ENCODE measurements at places on chromosomes 2 and 18.

DNA sequence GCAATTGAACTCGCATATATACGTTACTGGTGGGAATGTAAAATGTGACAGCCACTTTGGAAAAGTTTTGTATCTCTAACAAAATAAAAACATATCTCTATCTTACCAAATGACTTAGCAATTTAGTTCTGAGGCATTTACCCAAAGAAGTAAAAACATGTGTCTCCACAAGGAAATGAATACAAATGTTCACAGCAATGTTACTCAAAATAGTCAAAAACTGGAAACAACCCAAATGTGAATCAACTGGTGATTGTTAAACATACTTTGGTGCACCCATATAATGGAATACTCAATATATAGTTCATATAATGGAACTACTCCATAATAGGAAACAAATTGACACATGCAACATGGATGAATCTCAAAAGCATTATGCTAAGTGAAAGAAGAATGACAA is 70.4 kb upstream of the DNER start:
- no peak for DNase-seq

DNA sequence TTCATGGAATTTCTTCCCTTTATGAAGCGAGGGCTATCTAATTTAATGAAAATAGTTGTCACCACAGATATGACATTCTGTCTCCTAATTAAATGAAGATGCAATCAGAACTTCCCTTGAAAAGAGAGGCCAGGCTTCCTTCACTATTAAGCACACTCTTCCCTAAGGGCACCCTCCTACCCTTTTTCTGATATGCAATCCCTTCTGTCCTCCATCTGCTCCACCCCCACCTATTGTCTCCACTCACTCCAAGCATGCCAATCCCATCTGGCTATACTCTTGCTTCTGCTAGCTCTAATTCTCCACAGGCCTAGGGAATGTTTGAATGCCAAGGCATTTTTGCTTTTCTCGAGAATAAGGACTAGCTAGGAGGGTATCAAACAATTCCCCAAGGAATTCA is 818.4 kb upstream of the FSHR start:
- DNase-seq = no peak

GRCh38 chr18:36334798-36335197 is 37.3 kb downstream of the FHOD3 start:
- no peak for DNase-seq

GRCh38 chr2:216339456-216340279 is 32.6 kb downstream of the MARCHF4 start:
- no peak for DNase-seq

DNA sequence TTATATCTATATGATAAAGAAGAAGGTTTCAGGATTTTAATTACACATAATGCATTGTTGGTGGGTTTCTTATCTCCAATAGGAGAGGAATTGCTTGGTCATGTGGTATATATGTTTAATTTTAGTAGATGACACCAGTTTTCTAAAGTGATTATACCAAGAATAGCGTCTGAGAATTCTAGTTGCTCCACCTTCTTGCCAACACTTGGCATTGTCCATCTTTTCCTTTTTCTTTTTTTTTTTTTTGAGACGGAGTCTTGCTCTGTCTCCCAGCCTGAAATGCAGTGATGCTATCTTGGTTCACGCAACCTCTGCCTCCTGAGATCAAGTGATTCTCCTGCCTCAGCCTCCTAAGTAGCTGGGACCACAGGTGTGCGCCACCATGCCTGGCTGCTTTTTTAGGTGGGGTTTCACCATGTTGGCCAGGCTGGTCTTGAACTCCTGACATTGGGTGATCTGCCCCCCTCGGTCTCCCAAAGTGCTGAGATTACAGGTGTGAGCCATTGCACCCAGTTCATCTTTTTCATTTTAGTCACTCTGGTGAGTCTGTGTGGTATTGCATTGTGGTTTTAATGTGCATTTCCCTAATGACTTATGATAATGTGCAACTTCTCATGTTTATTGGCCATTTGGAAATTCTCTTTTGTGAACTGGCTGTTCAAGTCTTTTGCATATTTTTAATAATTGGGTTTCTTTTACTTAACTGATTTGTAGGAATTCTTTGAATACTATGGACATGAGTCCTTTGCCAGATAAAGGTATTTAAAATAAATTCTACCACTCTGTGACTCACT is 37.3 kb upstream of the ZNF512 start:
- DNase-seq = no peak

DNA sequence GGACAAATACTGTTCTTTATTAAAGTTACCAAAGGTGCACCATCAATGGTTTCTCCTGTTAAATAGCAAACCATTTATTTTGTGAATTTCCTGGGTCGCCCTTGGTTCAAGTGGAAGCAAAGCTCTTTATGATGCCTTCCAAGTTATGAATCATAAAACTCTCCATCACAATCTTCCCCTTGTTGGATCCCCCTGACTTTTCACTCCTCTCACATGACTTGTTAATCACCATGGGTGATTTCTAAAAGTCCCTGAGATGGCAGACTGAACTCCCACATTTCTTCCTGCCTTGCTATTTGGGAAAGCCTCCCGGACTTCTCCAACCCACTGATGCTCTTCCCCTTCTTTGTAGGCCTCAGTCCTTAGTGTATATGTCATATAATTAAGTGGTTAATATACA is 176.0 kb downstream of the THADA start:
- no peak for DNase-seq

DNA sequence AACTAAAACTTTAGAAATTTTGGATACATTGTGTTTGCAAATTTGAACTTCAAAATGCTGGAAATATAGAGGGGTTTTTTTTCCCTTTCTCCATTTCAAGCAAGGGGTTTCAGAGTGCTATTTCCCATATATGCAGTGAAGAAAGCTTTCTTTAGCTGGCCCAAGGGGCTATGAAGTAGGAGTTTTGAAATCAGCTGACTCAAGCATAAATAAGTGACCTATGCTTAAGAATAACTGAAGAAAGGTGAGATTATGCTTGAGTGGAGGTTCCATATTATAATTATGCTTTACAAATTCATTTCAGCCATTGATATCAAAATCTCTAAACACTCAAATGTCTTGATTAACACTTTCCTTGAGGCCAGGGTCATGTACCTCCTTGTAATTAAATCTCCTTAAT is 51.0 kb upstream of the RBBP8 start:
- DNase-seq = no peak

DNA sequence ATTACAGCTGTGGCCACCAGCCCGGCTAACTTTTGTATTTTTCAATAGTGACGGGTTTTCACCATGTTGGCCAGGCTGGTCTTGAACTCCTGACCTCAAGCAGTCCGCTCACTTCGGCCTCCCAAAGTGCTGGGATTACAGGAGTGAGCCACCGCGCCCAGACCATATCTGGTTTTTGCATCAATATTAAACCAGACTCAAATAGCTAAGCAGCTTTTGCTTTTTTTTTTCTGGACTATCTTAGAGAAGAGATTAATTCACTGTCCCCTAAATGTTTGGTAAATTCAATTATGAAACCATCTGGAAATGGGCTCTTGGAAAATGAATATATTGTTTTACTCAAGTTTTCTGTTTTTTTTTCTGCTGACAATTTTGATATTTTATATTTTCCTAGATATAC is 183.7 kb downstream of the DOK6 start:
- no peak for DNase-seq

GRCh38 chr2:224523626-224524577 is 61.3 kb downstream of the CUL3 start:
- DNase-seq = no peak

DNA sequence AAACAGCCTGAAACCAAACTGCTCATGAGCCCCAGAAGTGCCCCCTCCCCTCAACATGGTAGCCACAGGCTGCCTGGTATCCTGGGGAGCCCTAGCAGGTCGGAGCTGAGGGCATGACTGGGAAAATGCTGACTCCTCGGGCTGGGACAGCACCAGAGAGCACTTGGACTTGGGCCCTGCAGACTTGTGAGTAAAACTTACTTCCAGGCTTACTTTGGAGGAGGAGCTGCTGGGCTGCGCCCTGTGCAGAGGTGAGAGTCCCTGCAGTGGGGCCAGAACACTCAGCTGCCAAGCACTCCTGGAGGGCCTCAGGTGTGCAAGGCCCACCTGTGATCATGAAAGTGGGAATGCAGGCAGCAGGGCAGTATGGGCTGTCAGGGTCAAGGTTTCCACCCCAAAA is 119.4 kb downstream of the SEPTIN10 start:
- DNase-seq = no peak

GRCh38 chr18:45874491-45875184 is 49.2 kb downstream of the SIGLEC15 start:
- no peak for DNase-seq

GRCh38 chr2:39647104-39647765 is 18.5 kb upstream of the TMEM178A start:
- DNase-seq = no peak

- no peak for DNase-seq
Observed at GRCh38 chr2:2039826-2040225, 291.2 kb downstream of the MYT1L start.

- DNase-seq = no peak
Observed at GRCh38 chr2:206859330-206859739, 80.0 kb upstream of the CPO start.

DNA sequence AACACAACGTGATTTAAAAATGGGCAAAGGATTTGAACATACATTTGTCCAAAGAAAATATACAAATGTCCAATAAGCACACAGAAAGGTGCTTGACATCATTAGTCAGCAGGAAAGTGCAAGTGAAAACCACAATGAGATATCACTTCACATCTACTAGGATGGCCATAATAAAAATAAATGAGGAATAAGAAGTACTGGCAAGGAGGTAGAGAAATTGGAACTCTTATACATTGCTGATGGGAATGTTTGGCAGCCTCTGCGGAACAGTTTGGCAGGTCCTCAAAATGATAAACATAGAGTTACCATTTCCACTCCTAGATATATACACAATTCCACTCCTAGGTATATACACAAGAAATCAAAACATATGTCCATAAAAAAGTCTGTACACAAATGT is 51.0 kb upstream of the PGAP1 start:
- no peak for DNase-seq

DNA sequence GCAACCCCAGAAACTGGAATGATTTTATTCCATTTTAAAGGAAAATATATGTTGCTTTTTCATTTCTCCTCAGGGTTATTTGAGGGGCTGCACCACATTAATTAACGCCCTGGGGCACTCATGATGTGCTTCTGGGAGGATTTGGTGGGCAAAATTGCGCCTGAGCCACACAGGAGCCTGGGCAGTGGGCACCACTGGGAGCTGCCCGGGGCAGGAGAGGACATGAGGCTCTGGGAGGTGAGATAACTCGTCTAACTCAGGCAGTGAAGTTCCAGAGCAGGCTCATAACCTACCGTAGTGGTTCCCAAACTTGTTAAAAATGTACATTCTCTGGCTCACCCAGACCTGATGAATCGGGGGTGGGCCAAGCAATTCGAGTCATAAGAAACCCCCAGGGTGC is 68.3 kb downstream of the EDAR start:
- no peak for DNase-seq

DNA sequence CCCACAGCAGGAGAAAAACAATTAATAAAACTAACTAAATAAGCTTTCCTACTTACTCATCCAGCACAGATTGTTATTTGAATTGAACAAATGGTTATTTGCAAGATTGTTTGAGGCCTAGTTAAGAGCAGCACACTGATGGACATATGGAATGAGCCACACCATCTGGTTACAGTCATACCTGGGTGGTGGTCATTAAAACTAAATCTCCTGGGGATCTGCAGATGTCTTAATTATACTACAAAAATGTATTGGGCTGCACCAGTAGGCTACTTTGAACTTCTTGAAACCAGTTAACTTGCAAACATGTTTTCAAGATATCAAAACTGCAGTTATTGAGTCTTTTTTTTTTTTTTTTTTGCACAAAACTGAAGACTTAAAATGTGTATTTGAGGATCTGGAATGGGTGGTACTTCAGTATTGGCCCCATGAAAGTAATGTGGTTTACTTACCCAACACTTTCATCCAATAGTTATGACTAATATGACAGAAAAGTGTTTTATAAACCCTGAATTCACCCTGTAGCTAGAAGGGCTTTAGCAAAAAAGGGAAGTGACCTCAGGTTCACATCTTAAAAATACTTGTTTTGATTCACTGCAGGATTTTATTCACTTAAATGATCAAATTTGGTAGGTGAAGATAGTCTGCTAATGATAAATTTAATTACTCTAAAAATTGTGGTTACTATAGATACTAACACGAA is 10.8 kb downstream of the AGFG1 start:
- no peak for DNase-seq

GRCh38 chr18:61132031-61132430 is 201.2 kb upstream of the CDH20 start:
- no peak for DNase-seq

- no peak for DNase-seq
Observed at GRCh38 chr2:219901155-219901554, 273.7 kb downstream of the SLC4A3 start.

DNA sequence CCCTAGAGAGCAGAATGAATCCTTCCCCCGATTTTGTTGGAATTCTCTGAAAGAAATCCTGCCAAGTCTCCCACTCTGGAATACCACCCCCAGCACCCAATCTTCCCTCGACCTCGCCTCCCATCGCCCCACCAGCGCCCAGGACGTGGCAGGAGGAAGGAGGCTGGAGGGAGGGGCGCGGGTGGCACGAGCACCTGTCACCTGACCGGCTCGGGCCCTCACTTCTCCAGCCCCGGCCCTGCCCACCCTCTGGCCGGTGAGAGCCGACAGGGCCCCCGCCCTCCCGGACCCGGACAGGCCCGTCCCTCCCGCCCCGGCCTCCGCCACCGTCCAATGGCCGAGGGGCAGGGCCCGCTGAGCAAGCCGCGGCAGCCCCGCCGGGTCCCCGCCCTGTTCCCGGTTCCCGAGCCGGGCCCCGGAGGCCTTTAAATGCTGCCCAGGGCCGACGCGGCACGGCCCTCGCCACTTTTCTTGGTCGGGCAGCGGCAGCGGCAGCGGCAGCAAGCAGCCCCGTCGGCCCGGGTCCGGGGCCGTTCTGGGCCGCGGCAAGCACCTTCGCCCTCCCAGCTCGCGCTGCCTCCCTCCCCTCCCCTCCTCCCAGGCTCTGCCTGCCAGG is at the start of gene LGALSL:
TSS of gene LGALSL (plus strand) at position 393 of the 616 bp plus-strand sequence. CDS start 384 bp downstream, outside the sequence.
- DNase-seq = no peak

DNA sequence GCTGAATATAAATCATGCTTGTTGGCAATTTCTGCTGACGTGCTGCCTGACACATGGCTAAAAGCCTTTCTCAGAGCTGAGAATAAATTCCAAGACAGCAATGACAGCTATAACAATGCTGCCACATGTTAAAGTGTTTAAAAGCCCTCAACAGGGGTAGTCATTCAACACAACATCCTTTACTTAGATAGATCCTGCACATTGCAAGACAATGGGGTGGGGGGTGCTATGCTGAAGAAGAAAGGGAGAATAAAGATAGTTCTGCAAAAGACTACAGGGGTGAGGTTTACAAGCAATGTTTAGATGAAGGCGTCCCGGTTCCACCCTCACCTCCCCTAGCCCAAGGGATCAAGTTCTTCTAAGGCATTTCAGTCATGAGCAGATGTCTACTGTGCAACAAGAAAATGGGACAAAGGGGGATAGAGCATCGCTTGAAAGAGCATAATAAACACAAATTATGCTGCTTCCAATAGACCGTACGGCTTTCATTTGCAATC is 291.0 kb upstream of the ACVR2A start:
- DNase-seq = no peak

DNA sequence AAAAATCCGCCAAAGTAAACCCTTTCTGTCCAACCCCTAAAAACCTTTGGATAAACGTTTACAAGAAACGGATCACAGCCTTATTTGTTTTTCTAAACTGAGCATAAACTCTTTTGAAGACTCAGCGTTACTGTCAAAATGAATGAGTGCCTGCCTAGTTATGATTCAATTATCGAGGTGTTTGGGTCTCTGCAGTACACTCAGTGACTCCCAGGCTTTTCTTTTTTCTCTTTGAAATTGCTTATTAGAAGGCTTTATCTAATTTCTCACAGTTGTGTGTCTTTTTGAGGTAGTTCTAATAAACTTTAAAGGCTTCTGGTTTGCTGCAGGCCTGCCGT is 663 bp downstream of the RHBDD1 start:
- no peak for DNase-seq
